ENCODE measurements at places on chromosomes 6 and 20.

- no peak for DNase-seq
These were observed 1176.0 kb downstream of the EPHA7 start for GRCh38 chr6:92243315-92243714.

- DNase-seq = no peak
These were observed 194.5 kb downstream of the TAF4 start for GRCh38 chr20:61871160-61871559.

GRCh38 chr6:47363736-47364135, 54.0 kb upstream of the TNFRSF21 start:
- no peak for DNase-seq

- DNase-seq = no peak
These were observed 587 bp downstream of the PDSS2 start for GRCh38 chr6:107458672-107459282.

DNA sequence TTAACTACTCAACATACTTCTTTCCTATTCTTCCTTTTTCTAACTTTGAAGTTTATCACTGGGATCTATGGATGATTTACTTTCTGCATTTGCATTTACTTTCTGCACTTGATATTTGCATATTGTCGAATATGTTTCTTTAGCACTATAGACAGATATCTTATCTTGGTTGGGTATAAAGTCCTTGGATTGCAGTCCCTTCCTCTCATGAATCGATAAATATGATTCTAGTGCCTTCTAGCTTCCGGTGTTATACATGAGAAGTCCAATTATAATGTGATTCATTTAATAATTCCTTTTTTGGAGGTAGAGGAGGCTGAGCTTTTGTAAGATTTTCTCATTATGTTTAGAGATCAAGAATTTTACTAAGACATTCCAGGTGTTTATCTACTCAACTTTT, 321.2 kb upstream of the RUNX2 start:
- no peak for DNase-seq

- no peak for DNase-seq
These were observed 507.7 kb downstream of the PREX1 start for GRCh38 chr20:48319943-48320584.

DNA sequence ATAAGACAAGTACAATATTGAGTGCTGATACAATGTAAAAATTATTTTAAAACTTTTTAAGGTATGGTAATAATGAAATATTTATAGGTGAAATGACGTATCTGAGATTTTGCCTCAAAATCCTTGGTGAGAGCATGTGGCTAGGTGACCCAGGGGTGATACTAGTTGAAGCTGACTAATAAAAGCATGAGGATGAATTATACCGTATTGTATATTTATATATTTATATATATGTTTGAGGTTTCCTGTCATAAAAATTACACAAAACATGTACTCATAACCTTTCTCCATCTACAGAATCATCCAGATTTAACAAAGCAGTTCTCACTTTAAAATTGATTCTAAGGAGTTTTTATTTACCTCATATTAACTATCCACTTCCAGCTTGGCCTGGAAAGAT, 358.1 kb downstream of the CDKAL1 start:
- no peak for DNase-seq

- no peak for DNase-seq
These were observed 32.6 kb upstream of the TULP4 start for GRCh38 chr6:158279615-158280014.

DNA sequence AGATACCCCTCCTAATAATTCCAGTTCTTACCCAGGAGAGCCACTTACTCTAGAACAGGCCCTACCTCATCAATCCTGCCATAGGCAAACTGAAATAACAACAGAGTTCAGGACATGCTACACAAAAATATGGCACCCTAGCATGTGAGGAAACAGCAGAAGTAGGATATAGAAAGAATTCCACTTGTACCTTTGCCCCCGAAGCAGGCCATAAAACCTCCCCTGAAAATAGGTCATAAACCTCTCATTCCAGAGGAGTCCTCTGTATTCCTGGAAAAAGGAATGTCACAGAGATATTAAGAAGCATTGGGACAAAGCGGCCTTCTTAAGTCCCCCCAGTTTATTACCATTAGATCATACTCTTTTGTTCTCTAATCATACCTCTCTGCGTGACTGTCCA, 504.3 kb upstream of the MARCKS start:
- no peak for DNase-seq

DNA sequence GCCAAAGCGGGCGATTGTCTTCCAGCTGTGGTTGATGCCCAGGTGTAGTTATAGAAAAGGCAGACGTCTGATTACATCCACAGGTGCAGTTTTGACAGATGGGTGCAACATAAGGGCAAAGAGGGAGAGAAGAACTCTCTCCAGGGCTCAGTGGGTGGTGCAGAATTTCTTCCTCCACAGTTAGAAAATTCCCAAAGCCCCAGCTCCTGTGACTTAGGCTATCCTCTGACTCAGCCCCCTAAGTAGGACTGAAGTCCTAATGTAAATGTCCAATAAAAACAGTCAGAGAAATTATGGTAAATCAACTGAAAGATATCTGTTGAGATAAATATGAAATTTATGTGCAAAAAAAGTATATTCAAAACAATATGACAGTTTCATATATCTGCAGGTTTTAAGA, 31.4 kb downstream of the LYRM4 start:
- DNase-seq = no peak

DNA sequence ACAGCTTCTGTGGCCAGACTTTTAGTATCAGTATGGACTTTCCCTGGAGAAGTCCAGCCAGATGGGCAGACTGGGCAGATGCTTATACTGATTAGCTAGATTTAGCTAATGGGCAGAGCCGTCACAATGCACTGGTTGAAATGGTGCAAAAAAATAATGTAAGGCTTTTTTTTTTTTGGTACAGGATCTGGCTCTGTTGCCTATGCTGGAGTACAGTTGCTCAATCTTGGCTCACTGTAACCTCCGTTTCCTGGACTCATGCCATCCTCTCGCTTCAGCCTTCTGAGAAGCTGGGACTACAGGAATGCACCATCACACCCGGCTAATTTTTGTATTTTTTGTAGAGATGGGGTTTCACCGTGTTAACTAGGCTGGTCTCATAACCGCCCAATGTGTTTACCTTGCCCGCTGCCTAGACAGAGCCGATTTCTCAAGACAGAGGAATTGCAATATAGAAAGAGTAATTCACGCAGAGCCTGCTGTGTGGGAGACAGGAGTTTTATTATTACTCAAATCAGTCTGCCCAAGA, 16.4 kb upstream of the KIFC1 start:
- DNase-seq = no peak

DNA sequence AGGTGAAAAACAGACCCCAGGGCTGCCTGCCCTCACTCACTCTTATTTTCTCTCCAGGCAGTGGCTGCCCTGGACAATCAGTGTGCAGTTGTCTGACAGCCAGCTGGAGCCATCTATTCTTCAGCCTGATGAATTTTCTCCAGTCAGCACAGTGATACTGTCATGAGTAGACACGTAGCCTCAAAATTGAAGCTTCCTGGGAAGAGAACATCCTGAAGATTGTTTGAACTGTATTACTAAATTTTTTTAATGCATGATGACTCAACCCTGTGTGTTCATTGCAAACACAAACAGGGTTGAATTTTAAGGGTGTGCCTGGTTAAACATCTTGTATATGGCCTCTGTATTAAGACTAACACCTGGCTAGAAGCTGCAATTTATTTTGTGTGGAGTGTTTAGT, 49.8 kb upstream of the STXBP5 start:
- no peak for DNase-seq

DNA sequence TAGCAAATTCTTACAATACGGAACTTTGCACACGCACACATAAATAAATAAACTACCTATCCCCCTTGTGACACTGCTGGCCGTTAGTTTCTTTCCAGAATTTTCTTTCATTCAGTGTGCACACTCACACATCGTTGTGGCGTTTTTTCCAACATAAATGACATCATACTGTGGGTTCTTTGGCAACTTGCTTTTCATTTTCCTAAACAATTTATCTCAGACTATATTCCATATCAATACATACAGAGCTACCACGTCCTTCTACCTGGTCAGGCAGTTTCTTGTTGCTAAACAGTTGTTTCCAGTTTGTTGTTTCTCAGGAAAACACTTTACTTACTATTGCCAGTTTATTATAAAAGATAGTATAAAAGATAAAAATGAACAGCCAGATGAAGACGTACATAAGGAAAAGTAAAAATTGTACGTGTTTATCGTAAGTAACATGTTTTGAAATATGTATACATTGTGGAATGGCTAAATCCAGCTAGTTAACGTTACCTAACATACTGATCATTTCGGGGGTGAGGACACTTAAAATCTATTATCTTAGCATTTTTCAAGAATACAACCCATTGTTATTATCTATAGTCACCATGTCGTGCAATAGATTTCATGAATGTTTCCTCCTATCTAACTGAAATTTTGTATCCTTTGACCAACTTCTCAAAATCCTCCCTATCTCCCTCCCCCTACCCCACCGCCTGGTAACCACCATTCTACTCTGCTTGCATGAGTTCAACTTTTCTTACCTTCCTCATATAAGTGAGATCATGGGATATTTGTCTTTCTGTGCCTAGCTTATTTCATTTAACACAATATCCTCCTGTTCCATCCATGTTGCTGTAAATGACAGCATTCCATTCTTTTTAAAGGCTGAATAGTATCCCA, 1.2 kb upstream of the TP53RK start:
- DNase-seq = no peak

DNA sequence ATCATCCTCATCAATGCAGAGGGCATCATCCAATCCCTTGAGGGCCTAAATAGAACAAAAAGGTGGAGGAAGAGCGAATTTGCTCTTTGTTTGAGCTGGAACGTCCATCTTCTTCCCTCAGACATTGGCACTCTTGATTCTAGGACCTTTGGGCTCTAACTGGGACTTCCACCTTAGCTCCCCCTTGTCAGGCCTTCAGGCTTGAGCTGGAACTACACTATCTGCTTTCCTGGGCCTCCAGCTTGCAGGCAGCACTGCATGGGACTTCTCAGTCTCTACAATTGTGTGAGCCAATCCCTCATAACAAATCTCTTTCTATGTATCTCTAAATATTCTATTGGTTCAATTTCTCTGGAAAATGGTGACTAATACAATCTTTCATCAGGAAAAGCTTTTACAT, 155.4 kb downstream of the MCHR2 start:
- no peak for DNase-seq

GRCh38 chr6:44732243-44732642, 344.7 kb downstream of the CDC5L start:
- no peak for DNase-seq

GRCh38 chr20:33859157-33859695, 48.1 kb downstream of the CHMP4B start:
- peak; percentile 4 for DNase-seq

GRCh38 chr6:46993846-46994245, 48.3 kb downstream of the ADGRF1 start:
- no peak for DNase-seq

DNA sequence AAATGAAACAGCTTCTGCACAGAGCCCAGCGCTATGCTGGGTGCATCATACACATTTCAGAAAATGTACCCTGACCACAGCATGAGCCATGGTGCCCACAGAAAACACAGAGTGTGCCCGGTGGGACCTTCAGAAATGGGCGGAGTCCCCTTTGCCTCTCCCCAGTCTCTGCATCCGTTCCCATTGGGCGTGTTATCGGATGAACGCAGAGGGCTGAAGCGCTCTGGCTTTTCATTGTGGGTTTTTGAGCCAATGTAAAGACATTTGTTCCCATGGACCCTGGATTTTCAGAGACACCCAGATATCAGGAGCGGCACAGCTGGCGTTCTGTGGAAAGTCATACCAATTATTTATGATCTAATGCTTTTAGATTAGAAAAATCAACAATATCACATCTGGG, 99.8 kb downstream of the DACT2 start:
- no peak for DNase-seq

- peak; percentile 67 for DNase-seq
These were observed 7.1 kb upstream of the CAPN11 start for GRCh38 chr6:44151348-44152108.

DNA sequence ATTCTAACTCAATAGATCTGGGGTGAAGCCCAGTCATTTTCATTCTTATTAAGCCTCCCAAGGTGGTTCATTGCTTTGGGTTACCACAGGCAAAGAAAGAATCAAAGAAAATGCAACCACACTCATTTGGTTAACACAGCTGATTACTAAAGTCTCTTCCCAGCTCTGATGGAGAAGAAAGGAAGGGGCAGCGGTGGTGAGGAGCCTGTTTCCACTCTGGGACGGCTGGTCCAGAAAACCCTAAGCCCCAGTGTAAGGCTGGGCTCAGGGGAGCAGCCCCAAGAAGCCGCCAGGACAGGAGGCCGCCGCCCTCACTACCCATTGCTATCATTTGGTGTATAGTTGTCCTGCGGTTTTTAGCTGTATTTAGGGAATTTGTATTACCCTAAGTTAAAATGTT, 226.9 kb downstream of the CD83 start:
- no peak for DNase-seq

DNA sequence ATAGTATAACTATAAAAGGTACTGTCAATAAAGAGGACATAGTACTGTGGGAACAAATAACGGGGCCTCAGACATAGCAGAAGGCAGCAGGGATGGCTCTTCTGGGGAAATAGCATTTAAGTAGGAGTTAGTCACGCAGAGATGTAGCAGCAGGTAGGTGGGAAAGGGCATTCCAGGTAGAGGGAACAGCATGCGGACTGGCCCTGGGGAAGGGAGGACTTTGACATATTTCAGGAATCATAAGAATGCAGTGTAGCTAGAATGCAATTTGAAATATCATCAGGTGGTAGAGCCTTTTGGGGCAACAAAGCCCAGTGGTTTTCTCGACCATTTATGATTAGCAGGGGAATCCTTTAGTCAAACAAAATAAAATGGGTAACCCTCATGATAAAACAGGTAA, 191.1 kb downstream of the SLC24A3 start:
- no peak for DNase-seq

- no peak for DNase-seq
These were observed 96.0 kb downstream of the CEBPB start for GRCh38 chr20:50286609-50287008.

DNA sequence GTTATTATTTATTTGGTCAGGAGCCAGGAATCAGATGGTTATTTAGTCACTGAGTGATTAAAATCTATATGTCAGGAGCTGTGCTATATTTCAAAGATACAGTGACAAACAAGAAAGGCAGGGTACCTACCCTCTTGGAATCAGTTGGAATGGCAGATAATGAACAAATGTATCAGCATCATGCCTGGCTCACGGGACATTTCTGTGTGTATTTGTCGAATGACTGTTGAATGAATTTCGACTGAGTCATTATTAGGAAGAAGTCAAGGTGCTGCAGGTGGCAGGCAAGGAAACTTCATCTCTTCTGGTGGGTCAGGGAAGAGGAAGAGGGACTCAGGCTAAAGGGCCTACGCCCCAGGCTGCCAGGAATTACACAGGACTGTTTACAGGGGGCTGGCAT, 13.6 kb downstream of the PKIG start:
- no peak for DNase-seq

- DNase-seq = no peak
These were observed at the start of gene EBF4 for GRCh38 chr20:2692036-2692885. EBF4 (plus strand) TSS chr20:2692780; CDS start chr20:2693646, 866 bp downstream.
